ENCODE measurements at places on chromosomes 4 and X.

DNA sequence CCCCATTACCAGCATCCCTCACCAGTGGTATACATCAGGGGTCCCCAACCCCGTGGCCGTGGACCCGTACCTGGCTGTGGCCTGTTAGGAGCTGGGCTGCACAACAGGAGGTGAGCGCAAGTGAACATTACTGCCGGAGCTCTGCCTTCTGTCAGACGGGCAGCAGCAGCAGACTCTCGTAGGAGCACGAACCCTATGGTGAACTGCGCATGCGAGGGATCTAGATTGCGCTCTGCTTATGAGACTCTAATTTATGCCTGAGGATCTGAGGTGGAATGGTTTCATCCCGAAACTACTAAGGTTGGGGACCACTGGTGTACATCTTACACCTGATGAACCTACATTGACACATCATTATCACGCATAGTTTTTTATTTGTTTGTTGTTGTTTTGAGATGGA lies 52.8 kb upstream of the DHX15 start:
- DNase-seq = no peak

GRCh38 chr4:58590722-58591121 lies 1480.5 kb upstream of the IGFBP7 start:
- DNase-seq = no peak

- DNase-seq = no peak
These were observed 31.0 kb downstream of the KDM6A start for GRCh38 chrX:44903830-44904530.

DNA sequence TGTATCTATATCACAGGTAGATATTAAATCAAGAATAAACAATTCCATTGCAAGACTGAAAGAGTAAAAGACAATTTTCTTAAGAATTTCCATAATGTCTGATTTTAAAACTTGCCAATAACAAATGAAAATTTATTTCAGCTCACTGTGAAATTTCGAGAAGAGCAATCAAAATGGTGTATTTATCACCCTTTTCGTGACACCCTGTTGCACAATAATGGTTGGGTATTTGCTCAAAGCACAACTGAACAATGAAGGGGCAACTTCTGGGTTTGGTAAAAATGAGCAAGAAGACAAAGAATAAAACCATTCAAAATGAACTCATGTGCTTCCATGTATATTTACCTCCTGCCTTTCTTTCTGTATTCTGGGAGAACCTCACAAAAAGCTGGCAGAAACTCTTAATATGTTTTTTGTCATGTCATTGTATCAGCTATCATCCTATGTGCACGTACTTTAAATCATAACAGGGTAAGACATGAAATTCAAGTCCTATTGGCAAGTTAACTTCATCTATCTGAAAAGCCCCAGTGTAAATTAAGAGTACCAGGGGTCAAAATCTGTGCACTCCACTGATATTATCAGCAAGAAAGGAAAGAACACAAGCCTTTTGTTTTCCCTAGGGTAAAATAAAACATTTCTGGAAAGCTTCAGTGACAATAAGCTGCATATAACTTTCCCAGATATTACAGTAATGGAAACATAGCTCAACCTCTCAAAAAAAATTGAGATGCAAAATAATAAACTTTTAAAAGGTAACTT lies 126.9 kb upstream of the CBR4 start:
- DNase-seq = no peak

DNA sequence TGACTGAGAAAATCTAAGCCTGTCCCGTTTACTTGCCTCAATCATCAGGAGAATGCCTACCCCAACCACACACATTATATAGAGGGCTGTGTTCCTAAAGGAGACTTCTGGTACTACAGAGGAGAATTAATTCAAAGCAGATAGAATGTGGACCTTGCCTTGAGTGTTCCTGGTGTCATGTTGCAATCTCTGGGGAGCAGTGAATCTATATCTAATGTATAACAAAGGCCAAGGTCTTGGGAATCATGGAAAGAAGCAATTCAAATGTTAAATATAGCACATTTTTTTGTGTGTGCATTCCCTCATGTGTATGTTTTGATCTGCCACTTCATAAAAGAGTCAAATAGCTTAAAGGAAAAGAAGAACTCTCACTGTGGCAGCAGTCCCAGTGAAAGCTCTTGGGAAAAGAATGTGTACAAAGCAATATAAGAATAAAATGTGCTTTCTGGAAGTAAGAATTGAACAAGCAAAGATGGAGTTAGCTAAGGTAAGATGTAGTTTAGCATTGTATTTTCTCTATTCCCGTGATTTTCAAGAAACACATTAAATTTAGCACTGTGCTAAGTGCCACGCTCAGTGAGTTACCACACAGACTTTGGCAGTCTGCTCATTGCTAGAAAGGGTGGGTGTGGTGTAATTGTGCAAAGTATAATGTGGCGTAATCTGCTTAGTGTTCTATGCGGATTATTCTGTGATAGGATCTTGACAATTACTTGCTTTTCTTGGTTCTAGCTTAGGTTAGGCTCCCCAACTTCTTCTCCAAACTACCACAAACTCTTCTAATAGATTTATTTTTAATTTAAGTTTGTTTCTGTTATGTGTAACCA lies 13.7 kb downstream of the ADH6 start:
- DNase-seq = no peak

GRCh38 chr4:99540277-99540939 lies 23.4 kb downstream of the TRMT10A start:
- no peak for DNase-seq

GRCh38 chr4:146063143-146063542 lies 112.4 kb upstream of the LSM6 start:
- DNase-seq = no peak

DNA sequence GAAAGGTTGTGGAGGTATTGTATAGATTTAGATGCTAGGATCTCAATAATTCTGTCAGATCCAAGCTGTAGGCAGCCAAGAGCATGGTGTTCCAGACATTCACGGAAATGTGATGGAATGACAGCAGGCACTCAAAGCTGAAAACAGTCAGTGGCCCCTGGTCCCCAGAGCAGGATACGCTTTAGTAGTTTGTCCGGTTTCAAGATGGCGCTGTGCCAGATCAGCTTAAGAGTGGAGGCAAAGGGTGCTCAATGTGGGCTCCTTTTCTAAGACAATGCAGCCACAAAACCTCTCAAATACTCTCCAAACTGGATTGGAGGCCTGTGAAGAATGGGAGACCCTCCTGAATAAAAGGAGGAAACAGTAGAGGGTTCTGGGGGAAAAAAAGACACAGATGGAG lies 291.2 kb upstream of the HS3ST1 start:
- DNase-seq = no peak

DNA sequence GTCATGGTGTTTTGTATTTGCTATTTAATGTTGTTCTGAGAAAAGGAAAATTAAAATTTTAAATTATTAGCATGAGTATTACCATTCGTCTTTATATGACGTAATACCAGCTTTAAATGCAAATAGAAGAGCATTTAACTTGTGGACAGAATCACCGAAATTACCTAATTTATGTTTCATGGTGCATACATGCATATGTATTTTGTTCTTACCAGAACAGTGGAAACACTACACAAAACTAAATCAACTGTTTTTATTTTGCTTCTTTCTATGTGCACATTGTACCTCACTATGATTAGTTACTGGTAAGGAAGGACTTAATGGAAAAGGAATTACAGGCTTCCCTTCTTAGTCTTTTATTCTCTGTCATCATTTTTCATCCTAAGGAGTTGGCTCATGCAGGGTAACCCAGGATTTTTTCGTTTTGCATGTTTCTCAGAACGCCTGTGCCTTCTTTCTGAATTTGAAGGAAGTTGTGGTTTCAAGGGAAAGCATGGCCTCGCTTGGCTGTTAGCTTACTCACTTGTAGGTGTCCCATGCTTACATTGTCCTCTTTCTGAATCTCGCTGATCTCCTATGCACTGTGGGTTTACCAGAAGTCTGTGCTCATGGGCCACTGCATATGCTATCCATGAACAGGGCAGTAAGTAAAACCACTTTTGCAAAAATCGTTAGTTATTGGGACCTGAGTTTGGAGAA lies 300.0 kb upstream of the PUDP start:
- no peak for DNase-seq

- DNase-seq = no peak
These were observed 239.7 kb downstream of the RAB28 start for GRCh38 chr4:13244444-13244843.

GRCh38 chr4:24557026-24558025 lies 27.0 kb downstream of the DHX15 start:
- no peak for DNase-seq

- no peak for DNase-seq
These were observed 35.6 kb downstream of the INTS6L start for GRCh38 chrX:135556055-135556454.

DNA sequence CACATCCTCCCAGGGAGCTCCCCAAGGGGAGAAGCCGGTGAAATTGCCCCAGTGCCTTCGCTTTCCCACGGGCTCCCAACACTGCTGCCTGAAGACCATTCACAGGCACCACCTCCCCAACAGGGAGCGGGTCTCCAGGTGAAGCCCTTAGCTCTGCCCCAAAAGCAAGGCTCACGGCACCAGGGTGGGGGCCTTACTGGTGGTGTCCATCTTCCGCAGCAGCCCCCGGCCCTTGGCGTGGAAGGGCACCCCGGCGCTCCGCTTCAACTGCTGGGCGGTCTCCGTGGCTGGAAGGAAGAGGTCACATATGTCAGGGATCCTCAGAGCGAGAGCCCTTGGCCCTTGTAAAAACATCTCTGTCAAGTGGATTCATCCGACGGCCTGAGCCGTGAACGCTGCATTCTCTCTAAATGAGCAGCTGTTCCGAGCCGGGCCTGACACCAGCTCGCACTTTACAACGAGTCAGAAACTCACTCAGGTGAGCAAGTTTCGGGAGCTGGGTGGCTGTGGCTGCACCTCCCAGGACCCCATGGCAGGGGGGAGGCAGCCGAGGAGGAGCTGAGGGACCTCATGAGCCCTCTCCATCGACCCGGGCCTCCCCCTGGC lies 20.9 kb downstream of the NELFA start:
- no peak for DNase-seq

DNA sequence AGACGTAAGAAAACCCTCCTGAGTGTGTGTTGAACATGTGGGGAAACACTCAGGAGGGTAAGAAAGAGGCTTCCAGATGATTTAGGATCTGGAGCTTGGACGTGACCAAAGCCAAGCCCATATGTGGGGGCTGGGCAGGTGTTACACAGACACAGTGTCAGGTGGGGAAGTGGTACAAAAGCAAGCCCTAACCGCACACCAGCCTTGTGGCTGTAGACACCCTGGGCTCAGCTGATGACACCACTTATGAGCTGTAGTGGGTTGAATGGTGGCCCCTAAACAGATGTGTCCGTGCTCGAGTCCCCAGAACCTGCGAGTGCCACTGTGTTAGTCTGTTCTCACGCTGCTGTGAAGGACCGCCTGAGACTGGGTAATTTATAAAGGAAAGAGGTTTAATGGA lies 25.0 kb upstream of the NSG1 start:
- DNase-seq = no peak

GRCh38 chr4:53841711-53842110 lies 222.7 kb downstream of the CHIC2 start:
- no peak for DNase-seq

GRCh38 chr4:165779950-165780670 lies 92.9 kb upstream of the TLL1 start:
- DNase-seq = no peak

- no peak for DNase-seq
These were observed 289.7 kb downstream of the TRIML1 start for GRCh38 chr4:188428935-188429334.

- no peak for DNase-seq
These were observed 182.8 kb downstream of the BANK1 start for GRCh38 chr4:101973361-101973760.

DNA sequence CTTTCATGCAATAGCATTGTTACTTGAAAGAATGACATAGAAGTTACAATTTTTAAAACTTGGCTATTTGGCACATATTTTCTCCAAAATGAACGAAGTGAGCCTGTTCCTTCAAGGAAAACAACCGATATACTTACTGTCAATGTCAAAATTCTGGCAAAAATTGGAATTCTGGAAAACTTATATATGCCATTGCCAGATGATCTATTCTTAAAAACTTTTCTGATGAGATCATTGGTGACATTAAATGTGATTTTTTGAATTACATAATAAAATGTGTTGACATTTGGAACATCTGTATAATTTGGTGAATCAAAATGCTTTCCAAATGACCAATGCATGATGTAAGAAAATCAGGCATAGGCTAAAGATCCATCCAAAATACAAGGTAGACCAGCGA lies 209.0 kb downstream of the SCFD2 start:
- DNase-seq = no peak

DNA sequence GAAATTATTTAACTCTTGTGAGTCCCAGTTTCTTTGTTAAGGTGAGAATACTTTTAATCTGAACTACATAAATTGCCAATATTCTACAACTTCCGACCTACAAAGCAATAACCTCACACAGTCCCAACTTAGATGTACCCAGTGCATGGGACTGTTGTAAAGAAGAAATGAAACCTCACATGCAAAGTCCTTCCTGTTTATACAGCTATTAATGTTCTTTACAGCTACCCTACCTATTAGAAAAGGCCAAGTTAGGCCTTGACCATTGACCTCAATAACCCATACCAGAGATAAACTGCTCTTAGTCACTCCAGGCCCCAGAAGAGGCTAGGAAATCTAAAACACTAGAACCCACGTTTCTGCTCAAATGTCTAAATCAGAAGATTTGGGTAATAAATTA lies 920.1 kb upstream of the TENM3 start:
- DNase-seq = no peak

DNA sequence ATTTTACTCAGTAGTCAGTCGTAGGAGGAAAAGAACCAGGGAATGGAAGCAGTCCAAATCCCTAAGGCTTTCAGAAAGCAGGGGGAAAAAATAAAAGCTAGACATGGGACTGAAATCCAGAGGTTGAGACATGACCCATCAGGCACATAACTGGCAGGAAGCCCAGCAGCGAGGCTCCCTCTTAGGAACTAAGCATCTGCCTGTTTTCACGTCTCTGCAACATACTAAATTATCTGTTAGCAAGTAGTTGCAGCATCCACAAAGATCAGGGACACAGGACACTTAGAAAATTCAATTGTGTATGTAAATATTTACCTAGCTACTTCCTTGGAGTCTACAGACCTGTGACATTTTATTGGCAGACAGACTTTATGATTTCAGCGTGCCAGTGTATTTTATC lies 118.0 kb upstream of the EDNRA start:
- no peak for DNase-seq

DNA sequence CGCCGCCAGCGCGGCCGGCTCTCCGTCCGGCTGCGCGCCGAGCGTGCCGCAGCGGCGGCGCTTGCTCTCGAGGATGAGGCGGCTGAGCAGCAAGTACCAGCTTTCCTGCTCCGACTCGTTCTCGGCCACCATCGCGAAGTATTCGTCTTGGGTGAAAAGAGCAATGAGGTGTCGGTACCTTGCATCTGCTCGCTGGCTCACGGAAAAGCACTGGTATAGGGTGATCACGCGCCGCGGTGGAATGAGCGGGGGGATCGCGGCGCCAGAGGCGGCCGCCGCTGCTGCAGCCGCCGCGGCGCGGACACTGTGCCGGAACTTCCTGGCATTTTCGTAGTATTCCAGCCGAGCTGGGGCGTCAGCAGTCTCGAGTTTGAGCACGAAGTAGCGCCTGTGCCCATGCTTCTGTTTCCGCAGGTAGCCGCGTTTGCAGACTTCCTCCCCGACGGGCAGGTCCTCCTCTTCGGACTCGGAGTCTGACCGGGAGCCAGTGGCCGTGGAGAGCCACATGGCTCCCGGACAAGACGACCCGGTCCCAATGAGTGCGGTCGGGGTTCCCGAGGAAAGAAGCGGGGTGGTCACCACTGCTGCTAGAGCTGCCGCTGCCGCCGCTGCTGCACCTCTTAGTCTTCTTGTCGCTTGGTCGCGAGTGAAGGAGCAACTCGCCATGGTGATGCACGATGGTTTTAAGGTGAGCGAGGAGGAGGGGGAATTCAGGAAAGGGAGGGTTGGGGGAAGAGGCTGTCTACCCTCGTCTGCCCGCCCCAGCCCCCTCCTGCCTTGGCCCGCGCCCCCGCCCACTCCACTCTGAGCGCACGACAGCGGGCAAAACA lies 469 bp downstream of the IRS4 start:
- no peak for DNase-seq

Measured in activated T-helper 1 cell treated with anti-CD3 and anti-CD28 coated beads, Interleukin-12 subunit alpha, Interleukin-12 subunit beta, Interleukin-2, Interleukin-4 antibody, amounts not matched to agents 30 ng/mL and 10 ng/mL and 1 ng/mL, durations not matched to agents 14 hours and 24 hours and 36 hours (primary cell).